ENCODE measurements at places on chromosomes 6 and 20.

GRCh38 chr20:43576108-43576507, 14.6 kb upstream of the IFT52 start:
- no peak for DNase-seq

GRCh38 chr6:163837691-163838431, 423.3 kb downstream of the QKI start:
- no peak for DNase-seq

DNA sequence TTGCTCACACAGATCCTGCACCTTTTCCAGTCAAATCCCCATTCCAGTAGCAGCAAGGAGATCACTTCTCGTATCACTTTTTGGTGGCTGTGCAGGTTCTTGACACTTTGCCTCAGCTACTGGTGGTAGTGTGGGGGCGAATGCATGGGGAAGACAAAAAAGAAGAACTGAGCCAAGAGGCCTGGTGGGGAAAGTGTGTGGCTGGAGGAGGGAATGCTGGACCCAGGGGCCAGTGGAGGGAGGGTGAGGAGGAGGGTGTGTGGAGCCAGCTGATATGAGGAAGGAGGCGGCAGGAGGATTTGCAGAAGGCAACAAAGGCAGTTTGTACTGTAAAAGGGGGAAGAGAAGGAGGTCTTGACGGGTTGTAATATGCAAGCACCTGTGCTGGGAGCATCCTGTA, 15.7 kb upstream of the HLA-C start:
- no peak for DNase-seq

GRCh38 chr20:14518648-14519047, 181.2 kb upstream of the FLRT3 start:
- DNase-seq = no peak

GRCh38 chr6:138234363-138234762, 16.1 kb upstream of the PBOV1 start:
- no peak for DNase-seq

GRCh38 chr20:52168116-52168515, 23.5 kb downstream of the ZFP64 start:
- no peak for DNase-seq
